SW480 (cell line): ENCODE measurements at places on chromosomes 6 and 20.

- DNase-seq: no peak
Measured at GRCh38 chr6:31008165-31008564, 2.1 kb upstream of the MUC22 start.

GRCh38 chr6:14819001-14819400 lies 426.9 kb upstream of the JARID2 start:
- no peak for DNase-seq

- no peak for DNase-seq
Measured at GRCh38 chr20:56848561-56848960, 219.5 kb downstream of the TFAP2C start.

DNA sequence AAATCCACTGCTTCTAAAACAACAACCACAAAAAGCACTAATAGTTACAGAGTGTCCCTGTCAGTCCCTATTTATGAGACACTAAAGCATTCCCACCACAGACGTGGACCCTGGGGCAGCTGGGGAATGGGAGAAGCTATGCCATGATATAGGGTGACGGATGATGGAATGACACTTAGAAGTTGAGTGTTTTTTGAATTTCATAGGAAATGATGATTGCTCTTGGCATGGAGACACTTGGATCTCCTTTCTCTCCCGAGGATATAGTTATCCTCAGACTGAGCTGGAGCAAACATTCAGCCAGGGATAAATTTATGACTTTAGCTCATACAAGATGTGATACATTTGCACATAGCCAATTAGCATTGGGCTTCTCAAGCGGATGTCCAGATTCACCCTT lies 151.2 kb downstream of the EDN3 start:
- DNase-seq: no peak

DNA sequence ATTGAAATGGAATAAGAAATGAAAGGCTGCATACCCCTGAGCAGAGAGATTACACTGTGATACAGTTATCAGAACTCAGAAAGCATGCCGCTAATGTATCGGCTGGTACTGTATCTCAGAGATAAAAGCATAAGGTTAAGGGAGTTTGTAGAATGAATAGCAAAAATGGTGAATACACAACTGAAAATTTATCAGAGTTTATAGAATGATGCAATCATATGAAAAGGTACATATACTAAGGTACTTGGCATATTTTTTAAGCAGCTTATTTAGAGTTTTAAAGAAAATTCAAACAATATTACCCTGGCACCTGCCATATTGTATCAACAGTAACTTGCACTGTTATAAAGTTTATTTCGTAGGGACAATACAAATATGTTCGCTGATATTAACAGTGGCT lies 364.0 kb downstream of the PHF3 start:
- DNase-seq: no peak

DNA sequence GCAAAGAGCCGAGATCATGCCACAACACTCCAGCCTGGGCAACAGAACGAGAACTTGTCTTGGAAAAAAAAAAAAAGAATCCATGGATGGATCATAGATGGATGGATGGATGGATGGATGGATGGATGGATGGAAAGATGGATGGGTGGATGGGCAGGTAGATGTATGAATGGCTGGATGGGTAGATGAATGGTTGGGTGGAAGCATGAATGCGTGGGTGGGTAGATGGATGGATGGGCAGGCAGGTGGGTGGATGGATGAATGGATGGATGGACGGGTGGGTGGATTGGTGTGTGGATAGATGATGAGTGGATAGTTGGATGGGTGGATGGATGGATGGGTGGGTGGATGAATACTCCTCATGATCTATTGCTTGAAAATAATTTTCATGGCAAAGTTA lies 1.4 kb downstream of the JPH2 start:
- DNase-seq: no peak
